ENCODE measurements at places on chromosomes 2 and 18.

- no peaks in the 10 kb centered on the region for H3K4me1 ChIP-seq
- H3K4me3 ChIP-seq = no peak overlapping the region
- H3K27me3 ChIP-seq = no peaks in the 10 kb centered on the region
- no peak overlapping the region for H3K27ac ChIP-seq
- DNase-seq = peak; percentile 62
These were observed 68.8 kb downstream of the DOK6 start for GRCh38 chr18:69469444-69469919.

GRCh38 chr2:120820953-120821279 is 85.2 kb downstream of the GLI2 start:
- H3K27me3 ChIP-seq = no peaks in the 10 kb centered on the region
- no peak for DNase-seq

DNA sequence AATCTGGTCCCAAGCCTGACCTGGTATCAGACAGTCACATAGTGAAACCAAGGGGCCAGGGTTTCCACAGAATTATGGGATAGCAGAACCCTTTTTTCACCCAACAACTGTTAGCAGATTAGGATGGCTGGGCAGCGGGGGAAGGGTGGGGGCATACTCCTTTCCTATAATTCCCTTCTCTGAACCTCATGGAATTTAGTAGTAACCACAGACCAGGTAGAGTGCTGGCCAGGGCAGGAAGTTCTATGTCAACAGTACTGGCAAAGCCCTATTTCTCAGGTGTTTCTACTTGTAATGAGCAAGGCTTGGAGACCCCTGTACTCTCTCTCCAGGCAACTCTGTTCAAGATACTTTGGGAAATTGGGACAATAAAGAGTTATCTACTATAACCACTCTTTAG is 174.6 kb downstream of the THADA start:
- DNase-seq = no peak
- H3K36me3 ChIP-seq = no peaks in the 10 kb centered on the region
- no peak overlapping the region for H3K4me3 ChIP-seq

GRCh38 chr2:26396734-26397298 is 4.9 kb upstream of the DRC1 start:
- H3K27ac ChIP-seq = no peak overlapping the region
- peaks cover 10% of the 10 kb centered on the region for H3K27me3 ChIP-seq
- H3K4me3 ChIP-seq = no peak overlapping the region
- DNase-seq = no peak
- no peaks in the 10 kb centered on the region for H3K36me3 ChIP-seq

GRCh38 chr2:122273785-122274419 is 518.5 kb downstream of the TSN start:
- no peaks in the 10 kb centered on the region for H3K36me3 ChIP-seq
- no peaks in the 10 kb centered on the region for H3K27me3 ChIP-seq
- DNase-seq = no peak
- no peak overlapping the region for H3K4me3 ChIP-seq
- H3K27ac ChIP-seq = no peak overlapping the region
- no peaks in the 10 kb centered on the region for H3K4me1 ChIP-seq

DNA sequence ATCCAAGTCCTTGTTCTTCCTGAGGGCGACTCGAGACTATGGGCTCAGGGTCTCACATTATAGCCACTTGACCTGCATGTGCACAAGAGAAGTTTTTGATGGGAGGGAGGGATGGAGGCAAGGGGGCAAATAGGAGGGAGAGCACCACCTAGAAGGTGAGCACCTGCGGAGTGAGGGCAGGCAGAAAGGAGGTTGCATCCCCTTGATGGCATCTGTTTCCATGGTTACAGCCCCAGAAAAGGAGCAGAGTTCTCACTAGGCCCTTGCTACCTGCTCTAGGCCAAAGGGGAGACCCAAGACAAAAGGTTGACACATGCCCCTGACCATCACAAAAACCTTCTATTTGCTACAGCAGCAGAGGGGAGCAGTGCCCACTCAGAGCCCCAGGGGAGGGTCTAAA is 131.5 kb upstream of the SERTAD2 start:
- DNase-seq = no peak
- H3K36me3 ChIP-seq = no peaks in the 10 kb centered on the region
- H3K27ac ChIP-seq = no peak overlapping the region
- peaks cover 11% of the 10 kb centered on the region for H3K4me1 ChIP-seq
- no peaks in the 10 kb centered on the region for H3K27me3 ChIP-seq

DNA sequence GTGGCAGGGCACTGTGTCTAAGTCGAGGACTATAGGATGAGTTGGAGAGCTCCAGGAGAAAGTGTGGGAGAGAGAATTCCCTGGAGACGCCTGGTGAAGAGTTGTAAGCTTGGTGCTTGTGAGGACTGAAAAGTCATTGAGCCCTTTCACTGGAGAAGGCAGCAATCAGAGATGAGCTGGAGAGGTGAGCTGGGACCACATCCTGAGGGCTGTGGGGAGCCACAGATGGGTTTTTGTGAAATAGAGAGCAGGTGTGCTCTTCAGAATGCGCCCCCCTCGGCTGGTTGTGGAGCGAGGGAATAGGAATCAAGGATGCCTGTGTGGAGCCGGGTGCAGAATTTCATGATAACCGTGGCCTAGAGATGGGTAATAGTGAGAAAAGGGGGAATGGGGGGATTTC is 224.3 kb downstream of the KLHL29 start:
- H3K4me1 ChIP-seq = peaks cover 32% of the 10 kb centered on the region
- peak overlapping the region; percentile 88 for H3K27ac ChIP-seq
- no peak overlapping the region for H3K4me3 ChIP-seq
- no peak for DNase-seq
- peaks cover 36% of the 10 kb centered on the region for H3K36me3 ChIP-seq
- H3K27me3 ChIP-seq = no peaks in the 10 kb centered on the region

- no peak overlapping the region for H3K27ac ChIP-seq
- peak; percentile 47 for DNase-seq
- H3K27me3 ChIP-seq = peaks cover 46% of the 10 kb centered on the region
These were observed 238.5 kb upstream of the FANCL start for GRCh38 chr2:58479535-58480140.

DNA sequence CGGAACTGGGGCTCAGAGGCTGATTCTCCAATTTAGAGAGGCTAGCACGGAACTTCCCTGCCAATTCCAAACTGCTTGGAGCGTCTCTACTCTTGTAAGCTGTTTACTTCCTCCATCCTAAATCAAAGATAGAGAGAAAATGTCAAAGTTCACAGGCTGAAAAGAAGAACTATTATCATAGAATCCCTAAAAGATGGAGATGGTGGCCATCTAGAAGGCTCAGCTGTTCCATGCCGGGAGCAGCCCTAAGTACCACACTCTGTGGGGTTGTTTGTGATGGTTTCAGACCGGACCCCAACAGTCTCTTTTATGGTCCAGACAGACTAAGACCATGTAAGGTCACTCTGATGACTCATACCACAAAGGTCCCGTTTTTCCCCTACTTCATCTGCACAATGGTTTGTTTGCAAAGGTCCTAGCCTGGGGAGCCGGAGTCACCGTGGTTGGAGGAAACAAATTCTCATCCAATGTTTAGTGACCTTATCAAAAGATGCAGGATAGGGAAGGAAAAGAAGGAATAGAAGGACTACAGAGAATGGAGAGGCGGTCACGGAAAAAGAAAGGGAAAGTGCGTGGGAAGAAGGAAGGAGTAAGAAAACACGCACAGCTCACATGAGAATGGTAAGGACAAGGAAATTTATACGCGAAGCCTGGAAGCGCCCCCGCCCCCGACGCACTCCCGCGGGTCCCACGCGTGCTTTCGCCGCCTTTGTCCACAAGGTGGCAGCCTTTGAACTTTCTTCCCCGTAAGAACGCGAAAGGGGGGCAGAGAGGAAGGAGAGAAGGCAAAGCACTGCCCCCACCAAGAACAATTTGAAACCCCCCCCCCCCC is 453 bp upstream of the ANTXR1 start:
- peaks cover 32% of the 10 kb centered on the region for H3K27me3 ChIP-seq
- H3K4me3 ChIP-seq = peak overlapping the region; percentile 74
- H3K27ac ChIP-seq = no peak overlapping the region
- DNase-seq = no peak
- peaks cover 21% of the 10 kb centered on the region for H3K4me1 ChIP-seq

- H3K27me3 ChIP-seq = no peaks in the 10 kb centered on the region
- no peak overlapping the region for H3K27ac ChIP-seq
- peaks cover 9% of the 10 kb centered on the region for H3K4me1 ChIP-seq
These were observed 205.1 kb downstream of the NDUFA10 start for GRCh38 chr2:239819974-239820555.

DNA sequence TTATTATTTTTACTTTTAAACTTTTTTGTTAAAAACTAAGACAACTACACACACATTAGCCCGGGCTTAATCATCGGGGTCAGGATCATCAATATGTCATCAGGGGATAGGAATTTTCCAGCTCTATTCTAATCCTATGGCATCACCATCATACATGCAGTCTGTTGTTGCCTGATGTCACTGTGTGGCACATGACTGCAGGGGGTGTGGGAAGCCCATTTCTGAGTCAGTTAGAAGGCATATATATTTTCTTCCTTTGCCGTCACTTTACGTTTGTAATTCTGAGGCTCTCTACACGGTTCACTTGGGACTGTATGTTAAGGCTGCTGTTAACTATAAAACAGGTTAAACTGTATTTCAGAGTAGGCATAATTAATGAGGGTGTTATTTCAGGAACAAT is 144.4 kb upstream of the ITGA6 start:
- no peaks in the 10 kb centered on the region for H3K36me3 ChIP-seq
- no peak overlapping the region for H3K27ac ChIP-seq
- no peak overlapping the region for H3K4me3 ChIP-seq
- H3K4me1 ChIP-seq = peaks cover 38% of the 10 kb centered on the region
- DNase-seq = no peak
- no peaks in the 10 kb centered on the region for H3K27me3 ChIP-seq

GRCh38 chr2:38654528-38655381 is 11.2 kb upstream of the GALM start:
- H3K27me3 ChIP-seq = no peaks in the 10 kb centered on the region
- no peaks in the 10 kb centered on the region for H3K36me3 ChIP-seq
- H3K4me1 ChIP-seq = no peaks in the 10 kb centered on the region
- H3K4me3 ChIP-seq = no peak overlapping the region

- peak within 1 kb of the TSS; percentile 82 for H3K4me3 ChIP-seq
- no peak within 1 kb of the TSS for H3K27ac ChIP-seq
- DNase-seq = peak; percentile 68
- peaks cover 44% of the 10 kb centered on the region for H3K27me3 ChIP-seq
- H3K36me3 ChIP-seq = no peaks in the 10 kb centered on the region
- peaks cover 14% of the 10 kb centered on the region for H3K4me1 ChIP-seq
These were observed at the start of gene AMER3 for GRCh38 chr2:130755256-130756052. AMER3 (plus strand) TSS chr2:130755540; CDS start chr2:130762073, 6,533 bp downstream.

GRCh38 chr2:27765621-27766286 is 5.8 kb upstream of the MRPL33 start:
- H3K27me3 ChIP-seq = peaks cover 9% of the 10 kb centered on the region
- no peaks in the 10 kb centered on the region for H3K36me3 ChIP-seq
- peaks cover under 1% of the 10 kb centered on the region for H3K4me1 ChIP-seq
- DNase-seq = no peak

DNA sequence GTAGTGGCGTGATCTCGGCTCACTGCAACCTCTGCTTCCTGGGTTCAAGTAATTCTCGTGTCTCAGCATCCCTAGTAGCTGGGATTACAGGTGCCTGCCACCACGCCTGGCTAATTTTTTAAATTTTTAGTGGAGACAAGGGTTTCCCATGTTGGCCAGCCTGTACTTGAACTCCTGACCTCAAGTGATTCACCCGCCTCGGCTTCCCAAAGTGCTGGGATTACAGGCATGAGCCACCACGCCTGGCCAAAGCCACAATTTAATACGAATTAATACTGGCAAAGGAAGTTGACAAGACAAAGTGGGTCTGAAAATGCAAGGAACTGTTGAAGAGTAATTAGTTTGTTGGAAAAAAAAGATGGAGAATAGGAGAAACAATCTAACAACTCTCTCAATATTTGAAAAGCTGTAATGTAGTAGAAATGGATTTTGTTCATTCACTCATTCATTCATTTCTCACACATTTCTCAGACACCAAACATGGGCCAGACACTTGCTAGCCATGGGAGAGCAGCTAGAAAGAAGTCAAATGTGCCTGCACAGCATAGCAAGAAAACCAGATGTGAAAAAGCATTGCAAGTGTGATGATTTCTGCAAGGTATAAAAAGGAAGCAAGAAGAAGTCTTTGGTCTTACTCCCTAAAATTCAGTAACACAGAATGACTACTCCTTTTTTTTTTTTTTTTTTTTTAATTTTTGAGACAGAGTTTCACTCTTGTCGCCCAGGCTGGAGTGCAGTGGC is 39.4 kb upstream of the ATL2 start:
- no peaks in the 10 kb centered on the region for H3K27me3 ChIP-seq
- peaks cover 27% of the 10 kb centered on the region for H3K36me3 ChIP-seq
- DNase-seq = no peak
- no peak overlapping the region for H3K27ac ChIP-seq
- H3K4me1 ChIP-seq = no peaks in the 10 kb centered on the region

DNA sequence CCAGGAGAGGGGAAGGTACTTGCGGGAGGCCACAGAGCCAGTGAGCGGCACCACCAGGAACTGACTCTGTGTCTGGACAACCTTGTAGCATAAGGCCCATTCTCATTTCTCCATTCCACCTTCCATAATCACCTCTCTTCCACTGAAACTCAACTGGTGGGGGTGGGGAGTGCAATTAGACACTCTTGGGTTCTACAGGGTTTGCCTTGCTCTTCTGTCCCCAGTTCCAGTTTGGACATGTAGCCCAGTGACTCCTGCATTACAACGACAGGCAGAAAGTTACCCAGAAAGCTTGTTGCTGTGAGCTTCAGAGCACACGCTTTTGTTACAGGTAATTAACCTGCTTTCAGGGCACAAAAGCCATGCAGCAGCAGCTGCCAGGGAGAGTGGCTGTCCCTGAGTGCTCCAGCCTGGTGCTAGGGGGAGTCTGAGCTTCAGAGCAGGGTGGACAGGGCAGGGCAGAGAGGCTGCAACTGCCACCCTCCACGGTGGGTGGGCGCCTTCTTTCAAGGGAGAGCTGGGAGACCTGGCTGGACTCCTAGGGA is 65.2 kb downstream of the COPS8 start:
- no peak overlapping the region for H3K4me3 ChIP-seq
- H3K36me3 ChIP-seq = peaks cover 21% of the 10 kb centered on the region
- H3K27ac ChIP-seq = no peak overlapping the region
- H3K4me1 ChIP-seq = peaks cover 12% of the 10 kb centered on the region
- no peak for DNase-seq

- H3K36me3 ChIP-seq = no peaks in the 10 kb centered on the region
- no peak overlapping the region for H3K4me3 ChIP-seq
- peaks cover 6% of the 10 kb centered on the region for H3K4me1 ChIP-seq
These were observed 681.3 kb downstream of the CPS1 start for GRCh38 chr2:211237586-211238275.

All from WTC11 (cell line).